ENCODE measurements at places on chromosomes 2 and 18.

DNA sequence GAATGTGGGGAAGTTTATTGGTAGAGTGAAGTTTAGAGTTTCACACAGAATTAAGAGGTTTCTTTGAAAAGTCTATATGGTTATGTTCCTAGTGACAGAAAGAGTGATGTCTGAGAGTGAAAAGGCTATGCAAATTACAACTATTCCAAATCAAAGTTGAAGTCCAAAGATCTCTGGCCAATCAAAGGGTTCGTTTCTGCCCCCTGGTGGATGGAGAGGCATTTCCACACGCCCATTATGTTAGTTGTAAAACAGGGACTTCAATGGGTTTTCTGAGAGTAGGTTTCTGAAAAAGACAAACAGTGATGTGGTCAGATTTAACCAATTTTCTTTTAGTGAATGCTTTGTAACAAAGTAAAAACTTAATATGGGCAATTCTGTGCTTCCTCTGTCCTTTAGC, 441.5 kb upstream of the POU3F3 start:
- peak; percentile 44 for DNase-seq

GRCh38 chr18:3916082-3916481, 466.1 kb downstream of the TGIF1 start:
- no peak for DNase-seq

DNA sequence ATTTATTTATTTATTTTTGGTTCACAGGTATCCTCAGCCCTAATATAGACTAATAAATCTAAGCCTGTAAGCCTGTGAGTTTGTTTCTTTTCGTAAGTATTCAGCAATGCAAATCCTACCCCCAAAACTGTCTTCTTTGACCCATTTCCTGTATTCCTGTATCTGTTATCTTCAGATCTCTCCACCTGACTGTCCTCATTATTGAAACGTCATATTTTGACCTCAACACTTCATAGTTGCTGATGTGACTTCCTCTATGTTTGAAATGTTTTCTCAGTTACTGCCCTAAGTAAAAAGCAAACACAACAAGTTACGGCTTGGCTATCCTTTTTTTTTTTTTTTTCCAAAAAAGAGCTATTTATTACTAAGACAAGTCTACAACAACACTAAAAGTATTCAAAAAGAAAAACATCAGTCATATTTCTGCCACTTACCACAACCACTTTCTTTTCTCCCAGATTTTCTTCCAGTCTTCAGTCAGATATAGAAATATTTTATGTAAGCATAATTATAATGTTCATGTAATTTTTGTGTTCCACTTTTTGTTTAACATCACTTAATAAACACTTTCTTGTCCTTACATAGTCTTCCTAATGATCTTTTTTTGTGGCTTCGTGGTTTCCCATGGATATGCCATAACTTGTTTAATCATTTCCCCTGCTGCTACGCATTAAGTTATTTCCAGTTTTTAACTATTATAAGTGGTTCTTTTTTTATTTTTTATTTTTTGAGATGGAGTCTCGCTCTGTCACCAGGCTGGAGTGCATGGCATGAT, 45.0 kb upstream of the EML4 start:
- no peak for DNase-seq

- DNase-seq = no peak
These were observed 193.8 kb downstream of the FAM210A start for GRCh38 chr18:13532406-13533075.

GRCh38 chr2:55148269-55148668, 83.8 kb downstream of the CLHC1 start:
- DNase-seq = peak; percentile 48

DNA sequence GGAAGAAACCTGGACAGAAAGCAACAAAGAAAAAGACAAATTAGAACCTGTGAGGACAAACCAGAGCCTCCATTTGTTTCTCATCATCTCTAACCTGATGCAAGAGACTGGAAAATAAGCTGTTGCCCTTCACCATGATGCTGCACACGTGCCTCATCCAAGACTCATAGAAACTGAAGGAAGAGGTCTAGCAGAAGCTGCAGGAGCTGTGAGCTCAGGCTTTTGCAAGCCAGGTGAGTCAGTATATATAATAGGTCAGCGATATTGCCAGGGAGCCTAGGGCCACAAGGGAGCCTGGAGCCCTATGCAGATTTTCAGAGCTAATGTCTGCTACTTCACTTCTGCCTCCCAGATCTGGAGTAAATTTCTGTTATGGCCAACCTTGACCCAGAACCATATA, 163.1 kb downstream of the LNPK start:
- DNase-seq = no peak

GRCh38 chr2:13652531-13653313, 936.0 kb downstream of the TRIB2 start:
- DNase-seq = peak; percentile 63

DNA sequence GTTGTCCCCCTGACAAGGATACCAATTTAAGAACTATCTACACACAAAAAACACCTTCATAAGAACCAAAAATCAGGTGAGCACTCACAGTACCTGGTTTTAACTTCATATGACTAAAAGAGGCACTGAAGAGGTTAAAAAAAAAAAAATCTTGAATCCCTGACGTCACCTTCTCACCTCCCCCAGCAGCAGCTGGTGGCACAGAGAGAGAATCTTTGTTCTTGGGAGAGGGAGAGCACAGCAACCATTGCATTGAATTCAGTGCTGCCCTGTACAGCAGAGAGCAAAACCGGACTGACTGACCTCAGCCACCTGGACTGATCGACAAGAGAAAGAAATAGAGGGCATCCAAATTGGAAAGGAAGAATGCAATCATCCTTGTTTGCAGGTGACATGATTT, 566.0 kb downstream of the TMX3 start:
- DNase-seq = no peak

GRCh38 chr2:36300697-36301096, 54.9 kb upstream of the CRIM1 start:
- no peak for DNase-seq

DNA sequence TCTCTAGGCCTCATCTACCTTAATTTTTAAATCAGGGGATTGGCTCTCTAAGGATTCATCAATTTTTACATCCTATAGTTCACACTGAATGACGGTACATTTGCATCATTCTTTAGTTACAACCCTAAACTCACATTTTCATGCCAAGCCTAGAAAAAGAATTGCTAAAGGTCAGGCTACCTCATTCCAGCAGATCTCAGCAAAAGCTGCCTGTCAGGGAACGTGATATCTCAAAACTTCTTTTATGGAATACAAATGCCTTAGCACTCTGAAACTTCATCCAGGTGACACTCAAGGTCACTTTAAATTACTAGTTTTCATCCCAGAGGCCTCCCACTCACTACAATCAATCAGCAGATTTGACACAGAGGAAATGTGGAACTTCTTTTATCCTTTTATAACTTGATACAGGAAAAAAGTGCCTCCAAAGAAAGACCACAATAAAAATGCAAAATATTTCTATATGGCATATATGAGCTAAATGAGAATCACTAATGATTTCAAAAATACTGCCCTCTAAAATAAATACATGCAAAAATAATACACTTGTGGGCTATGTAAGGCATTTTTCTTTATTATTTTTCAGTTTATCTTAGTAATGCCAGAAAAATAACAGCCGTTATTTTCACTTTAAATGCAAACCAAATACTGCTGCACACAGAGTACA, 91.5 kb downstream of the ARHGEF33 start:
- no peak for DNase-seq

- no peak for DNase-seq
These were observed 155.5 kb downstream of the CTIF start for GRCh38 chr18:48694295-48694694.
